Cortex of kidney (tissue), 1 donor: ENCODE measurements at places on chromosomes 2 and 18.

GRCh38 chr2:197946562-197946961, 142.2 kb downstream of the PLCL1 start:
- no peak for DNase-seq

GRCh38 chr2:64880193-64880951, 108.8 kb upstream of the SLC1A4 start:
- DNase-seq: no peak

DNA sequence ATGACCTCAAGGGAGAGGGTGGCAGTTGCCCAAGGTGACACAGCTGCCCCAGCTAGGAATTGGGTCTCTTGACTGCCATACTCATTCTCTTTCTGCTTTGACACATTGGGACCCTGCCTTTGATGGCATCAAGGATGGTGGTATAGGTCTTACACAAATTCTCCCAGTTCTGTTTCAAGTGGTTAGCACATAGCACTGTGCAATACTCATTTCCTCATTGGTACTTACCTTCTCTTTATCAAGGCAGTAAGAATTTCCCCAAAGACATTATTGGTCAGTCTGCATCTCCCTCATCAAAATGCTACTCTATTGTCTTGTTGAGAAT, 35.9 kb upstream of the CCDC93 start:
- no peak for DNase-seq

DNA sequence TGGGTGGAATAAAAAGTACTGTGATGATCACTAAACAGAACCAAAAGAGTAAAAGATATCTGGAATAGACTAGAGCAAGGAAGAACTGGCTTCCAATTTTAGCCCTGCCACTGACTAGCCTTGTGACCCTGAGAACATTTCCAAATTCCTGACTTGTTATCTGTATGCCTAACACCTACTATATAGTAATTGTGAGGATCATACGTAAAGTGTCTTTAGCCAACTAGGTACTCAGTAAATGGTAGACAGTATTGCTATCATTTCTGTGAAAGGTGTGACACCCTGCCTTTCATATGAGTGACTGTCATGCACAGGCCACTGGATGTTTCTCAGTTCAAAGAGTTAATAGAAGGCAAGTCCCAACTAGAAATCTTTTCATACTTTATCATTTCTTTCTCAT, 29.8 kb downstream of the CYTIP start:
- DNase-seq: no peak

DNA sequence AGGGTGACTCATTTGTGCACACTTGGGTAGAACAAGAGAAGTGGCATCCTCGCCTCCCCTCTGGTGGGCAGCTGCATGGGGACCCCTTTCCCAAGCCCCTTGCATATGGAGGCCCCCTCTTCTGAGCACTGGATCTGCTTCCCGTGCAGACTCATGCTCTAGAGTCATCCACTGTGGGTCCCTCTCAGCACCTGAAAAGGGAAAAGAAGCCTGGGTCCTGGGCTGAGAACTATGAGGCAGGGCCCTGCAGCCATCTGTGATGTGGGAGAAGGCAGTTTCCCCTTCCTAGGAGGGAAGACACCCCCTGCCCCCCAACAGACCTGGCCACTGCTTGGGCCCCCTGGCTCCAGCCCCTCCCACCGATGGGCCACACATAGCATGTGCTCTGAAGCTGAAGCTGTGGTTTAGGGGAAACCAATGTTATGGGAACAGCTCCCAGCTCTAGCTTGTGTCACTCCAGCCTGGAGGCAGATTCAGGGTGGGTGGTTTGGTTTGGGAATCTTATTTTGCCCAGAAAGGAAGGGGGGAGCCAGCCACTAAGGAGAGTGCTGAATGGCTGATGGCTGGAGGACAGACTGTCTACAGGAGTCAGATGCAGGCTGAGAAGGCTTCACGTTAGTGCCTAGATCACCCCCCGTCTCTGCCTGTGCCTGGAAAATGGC, 172.8 kb downstream of the GLI2 start:
- DNase-seq: no peak

GRCh38 chr2:11275910-11276309, 68.5 kb downstream of the ROCK2 start:
- no peak for DNase-seq
